ENCODE measurements at places on chromosomes 16 and 17. TPM values are rescaled to one million over a fixed set of nuclear protein-coding genes. Genes with fewer than 3 reads are reported as not detected.

DNA sequence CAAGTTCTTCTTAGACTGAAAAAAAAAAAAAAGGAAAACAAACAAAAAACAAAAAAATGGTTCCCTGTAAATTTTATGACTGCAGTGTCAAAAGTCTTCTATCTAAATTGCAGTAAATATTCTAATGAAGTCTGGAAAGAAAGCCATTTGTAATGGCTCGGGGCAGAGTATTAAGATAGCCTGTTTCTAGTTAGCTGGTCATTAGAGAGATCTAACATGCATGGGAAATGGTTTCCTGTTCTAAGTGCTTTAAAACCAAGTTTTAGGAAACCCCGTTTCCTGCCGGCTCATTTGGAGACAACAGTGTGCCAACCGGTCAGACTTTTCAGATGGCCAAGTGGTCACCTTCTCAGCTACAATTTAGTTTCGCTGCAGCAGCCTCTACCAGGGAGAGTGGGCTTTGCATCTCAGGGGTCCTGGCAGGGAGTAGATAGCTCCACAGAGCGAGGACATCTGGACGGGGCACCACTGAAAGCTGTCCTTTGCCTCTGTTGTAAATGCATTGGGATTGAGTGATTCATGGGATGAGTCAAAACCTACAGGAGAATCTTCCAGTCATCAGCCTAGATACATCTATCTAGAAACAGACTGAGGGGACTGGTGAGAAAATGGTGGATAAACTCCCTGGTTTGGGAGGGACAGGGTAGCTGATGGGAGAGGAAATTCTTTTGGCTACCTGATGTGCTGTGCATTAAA, 473.2 kb upstream of the SALL1 start:
- DNase-seq: no peak

The TBC1D3B gene
- polyA plus RNA-seq: 21.0 TPM

DNA sequence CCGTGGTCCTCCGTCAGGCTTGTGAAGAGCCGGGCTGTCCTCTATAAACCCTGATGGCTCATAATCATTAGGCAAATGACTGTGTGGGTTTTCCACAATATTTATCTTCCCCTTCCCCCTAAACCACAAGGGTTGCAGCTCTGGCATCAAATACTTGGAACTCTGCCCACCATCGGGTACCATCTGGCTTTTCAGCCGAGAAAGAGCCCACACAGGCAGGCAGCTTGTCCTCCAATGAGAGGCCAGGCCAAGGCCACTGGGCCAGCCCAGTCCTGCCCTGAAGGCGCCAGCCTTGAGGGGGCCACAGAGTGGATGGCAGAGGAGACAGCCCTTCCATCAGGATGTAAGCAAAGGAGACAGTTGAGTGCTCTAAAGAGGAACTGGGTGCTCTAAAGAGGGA, 31.8 kb upstream of the NAT9 start:
- no peak for DNase-seq

GRCh38 chr17:55641676-55642081, 81.0 kb downstream of the TMEM100 start:
- DNase-seq: peak; percentile 80

DNA sequence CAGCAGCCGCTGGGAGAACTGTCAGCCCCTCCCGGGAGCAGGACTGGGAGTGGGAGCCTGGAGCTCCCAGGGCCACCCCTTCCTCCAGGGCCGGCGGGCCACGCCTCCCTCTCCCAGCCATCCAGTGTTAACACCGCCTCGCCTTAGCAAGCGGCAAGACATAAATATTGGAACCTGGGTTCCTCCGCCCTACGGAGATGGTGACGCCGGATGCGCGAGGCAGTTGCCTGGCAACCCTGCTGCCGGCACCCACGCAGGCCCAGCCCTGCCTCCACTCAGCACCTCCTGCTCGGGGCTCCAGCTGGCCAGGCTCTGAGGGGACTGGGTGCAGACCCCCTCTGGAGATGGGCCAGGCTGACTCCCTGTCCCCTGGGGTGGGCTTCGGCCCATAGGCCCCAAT, 27.4 kb upstream of the CACNA1H start:
- DNase-seq: no peak

DNA sequence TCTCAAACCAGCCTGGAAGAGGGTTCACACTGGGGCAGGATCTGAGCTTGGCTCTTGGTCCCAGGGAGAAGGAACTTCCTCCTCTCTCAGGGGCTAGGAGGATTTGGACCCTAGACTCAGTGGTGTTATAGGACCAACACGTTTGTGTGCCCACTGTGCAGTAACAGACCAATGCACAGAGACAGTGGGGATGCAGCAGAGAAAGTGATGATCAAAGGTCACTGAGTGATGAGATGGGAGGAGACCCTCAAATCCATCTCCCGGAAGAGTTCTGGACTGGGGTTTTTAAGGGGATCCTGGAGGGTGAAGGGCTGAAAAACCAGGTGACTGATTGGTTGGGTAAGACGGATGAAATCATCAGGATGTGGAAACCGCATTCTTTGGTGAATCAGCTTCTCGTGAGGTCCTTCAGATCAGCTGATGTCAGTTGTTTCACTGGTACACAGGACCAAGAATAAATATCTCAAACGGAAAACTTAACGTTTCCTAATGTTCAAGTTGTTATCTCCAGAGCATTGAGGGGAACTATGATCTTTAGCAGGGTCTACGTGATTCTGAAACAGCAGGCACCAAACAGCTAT, 3.3 kb upstream of the VAC14 start:
- DNase-seq: no peak

Data from testis (tissue), 5 donors.